Nephron progenitor cell (in vitro differentiated cells): ENCODE measurements at places on chromosomes 5 and 9.
A peak's percentile ranks its signal among the peaks of the same experiment; 100 is the strongest.

GRCh38 chr5:58143181-58143580, 316.7 kb downstream of the PLK2 start:
- no peak for DNase-seq

DNA sequence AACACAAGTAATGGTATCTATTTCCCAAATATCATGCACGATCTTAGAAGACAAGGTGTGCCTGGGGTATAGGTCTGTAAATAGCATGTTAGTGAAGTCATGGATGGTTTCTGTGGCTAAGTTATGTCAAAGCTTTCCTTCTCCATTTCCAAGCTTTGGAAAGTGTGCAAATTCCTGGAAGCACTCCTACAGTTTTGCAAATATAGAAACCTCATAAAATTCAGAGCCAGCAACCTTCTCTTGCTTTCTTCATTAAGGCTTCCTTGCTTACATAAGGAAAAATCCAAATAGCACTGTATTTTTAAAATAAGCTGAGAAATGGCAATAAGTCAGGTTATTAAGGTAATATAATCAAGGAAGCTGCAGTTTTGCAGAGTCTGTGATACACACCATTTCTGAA, 134.6 kb upstream of the DPYSL3 start:
- no peak for DNase-seq

DNA sequence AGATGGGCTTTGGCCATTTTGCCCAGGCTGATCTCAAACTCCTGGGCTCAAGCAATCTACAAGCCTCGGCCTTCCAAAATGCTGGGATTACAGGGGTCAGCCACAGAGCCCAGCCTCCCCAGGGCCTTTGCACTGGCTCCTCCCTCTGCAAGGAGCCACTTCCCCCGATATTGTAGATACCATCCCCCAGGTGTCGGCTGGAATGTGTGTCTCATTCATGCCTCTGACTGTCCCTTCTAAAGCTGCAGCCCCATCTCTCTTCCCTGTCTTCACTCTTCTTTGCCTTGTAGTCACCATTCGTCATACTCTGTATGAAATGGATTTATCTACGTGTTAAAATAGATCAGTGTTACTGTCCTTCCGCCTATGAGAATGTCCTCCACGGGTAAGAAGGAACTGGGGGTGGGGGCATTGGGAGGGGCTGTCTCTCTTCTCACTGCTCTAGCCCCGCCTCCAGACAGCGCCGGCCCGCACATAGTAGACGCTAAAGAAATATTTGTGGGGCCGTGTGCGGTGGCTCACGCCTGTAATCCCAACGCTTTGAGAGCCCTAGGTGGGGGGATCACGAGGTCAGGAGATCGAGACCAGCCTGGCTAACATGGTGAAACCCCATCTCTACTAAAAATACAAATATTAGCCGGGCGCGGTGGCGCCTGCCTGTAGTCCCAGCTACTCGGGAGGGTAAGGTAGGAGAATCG, 68.5 kb downstream of the LMX1B start:
- DNase-seq = no peak

GRCh38 chr9:85420750-85421149, 321.0 kb downstream of the AGTPBP1 start:
- peak; percentile 39 for DNase-seq

DNA sequence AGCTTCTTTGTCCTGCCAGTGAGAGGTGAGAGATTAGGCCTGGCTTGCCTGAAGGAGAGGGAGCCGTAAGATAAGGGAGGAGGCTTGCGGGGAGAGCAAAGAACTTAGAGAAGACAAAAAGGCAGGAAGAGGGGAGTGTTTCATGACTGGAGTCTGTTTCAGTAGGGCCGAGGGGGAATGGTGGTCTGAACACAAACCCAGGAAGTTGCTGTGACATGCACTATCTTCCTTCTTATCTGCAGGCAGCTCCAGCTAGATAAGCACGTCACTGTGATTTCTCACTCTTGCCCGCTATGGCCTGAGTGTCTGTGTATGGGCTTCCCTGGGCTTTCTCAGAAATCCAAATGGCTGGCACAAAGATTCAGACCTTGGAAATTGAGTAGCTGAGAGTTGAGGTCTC, 307.5 kb upstream of the CLINT1 start:
- no peak for DNase-seq

- no peak for DNase-seq
Measured at GRCh38 chr9:30935730-30936129, 1448.7 kb upstream of the ACO1 start.

- DNase-seq = no peak
Measured at GRCh38 chr5:26761446-26761845, 276.9 kb downstream of the CDH9 start.

DNA sequence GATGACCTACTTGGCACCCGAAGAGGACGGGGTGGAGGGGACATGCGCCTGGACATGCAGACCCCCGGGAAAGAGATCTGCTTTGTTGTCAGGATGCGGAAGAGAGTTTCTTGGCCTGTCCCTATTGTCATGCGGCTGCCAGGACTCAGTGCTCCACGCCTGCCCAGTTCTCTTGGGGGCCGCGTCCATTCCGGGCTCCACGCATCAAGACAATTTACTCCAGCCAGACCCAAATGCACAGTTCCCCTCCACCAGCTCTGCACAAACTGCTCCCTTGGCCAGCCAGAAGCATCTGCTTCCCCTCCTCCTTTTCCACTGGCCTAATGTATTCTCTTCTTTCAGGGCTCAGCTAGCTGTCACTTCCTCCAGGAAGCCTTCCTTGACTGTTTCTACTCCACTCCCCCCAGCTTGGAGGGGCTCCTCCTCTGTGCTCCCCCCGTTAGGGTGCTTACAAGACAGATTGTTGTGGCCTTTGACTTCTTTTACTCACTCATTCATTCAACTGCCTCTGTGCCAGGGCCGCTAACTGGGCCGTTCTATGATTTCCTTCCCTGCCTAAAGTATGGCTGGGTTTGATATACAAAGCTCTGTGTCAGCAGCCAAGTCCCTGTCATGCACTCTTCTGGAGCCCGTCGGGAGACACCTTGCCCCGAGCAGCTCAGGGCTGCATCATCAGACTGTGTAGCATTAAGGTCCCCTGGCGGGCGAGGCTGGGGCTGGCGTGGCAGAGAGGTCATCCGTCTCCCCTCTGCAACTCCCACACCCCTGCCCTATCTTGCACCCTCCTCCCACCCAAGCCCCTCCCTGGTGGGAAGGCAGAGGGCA, 6.6 kb downstream of the FIBCD1 start:
- peak; percentile 54 for DNase-seq

- DNase-seq = no peak
Measured at GRCh38 chr5:158987231-158987630, 112.5 kb downstream of the EBF1 start.

GRCh38 chr9:118129541-118129940, 425.3 kb downstream of the TLR4 start:
- DNase-seq = no peak

DNA sequence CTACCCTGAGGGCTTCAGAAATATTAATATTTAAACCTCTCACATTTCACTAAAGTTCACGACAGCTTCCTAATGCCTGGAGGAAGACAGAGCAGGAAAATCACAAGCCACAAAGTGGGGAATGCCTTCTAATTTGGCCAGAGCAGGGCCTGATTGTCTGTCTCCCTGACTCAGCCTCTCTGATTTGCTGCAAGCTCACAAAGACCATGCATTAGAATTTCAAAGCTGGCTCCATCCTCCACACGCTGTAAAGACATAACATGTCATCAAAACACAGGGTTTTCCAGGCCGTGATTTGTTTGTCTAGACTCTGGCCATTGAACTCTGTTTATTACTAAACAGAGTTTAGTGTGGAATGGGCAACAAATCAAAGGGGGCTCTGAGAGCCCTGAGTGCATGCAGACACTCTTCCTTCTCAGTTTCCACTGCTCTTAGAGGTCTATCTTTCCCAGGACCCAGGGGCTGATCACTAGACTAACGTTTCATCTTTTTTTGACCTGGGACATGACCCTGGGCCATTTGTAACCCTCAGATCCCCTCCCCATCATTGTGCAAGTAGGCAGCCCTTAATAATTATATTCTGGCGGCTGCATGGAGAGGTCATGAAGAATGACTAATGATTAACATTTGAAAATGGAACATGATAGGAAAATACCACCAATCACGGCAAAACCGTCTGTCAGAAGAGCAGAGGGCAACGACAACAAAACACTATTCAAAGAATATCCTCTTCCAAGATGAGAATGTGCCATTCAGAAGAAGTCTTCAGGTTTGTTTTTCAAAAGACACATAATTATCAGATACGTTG, 140.2 kb downstream of the ENC1 start:
- DNase-seq = peak; percentile 12

- no peak for DNase-seq
Measured at GRCh38 chr5:1130218-1130946, 18.5 kb upstream of the SLC12A7 start.

DNA sequence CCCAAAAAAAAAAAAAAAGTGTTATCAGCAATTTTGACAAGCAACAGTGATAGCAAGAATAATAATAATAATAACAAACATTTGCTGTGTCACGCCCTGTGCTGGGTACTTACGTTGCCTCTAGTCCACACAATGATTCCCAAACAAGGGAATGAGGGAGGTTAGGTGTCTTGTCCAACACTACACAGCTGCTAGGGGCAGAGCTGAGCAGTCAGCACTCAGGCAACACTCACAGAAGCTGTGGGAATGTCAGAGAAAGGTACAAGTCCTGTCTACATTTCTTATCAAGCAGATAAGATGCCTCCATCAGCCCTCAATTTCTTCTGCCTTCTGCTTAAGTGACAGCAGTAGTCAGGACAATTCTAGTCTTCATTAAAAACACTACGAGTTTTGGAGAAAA, 111.0 kb downstream of the DNAH5 start:
- DNase-seq = no peak

GRCh38 chr9:134210511-134210907, 46.1 kb upstream of the RNU6ATAC start:
- DNase-seq = no peak

- DNase-seq = no peak
Measured at GRCh38 chr5:147375151-147375550, 134.7 kb downstream of the DPYSL3 start.

DNA sequence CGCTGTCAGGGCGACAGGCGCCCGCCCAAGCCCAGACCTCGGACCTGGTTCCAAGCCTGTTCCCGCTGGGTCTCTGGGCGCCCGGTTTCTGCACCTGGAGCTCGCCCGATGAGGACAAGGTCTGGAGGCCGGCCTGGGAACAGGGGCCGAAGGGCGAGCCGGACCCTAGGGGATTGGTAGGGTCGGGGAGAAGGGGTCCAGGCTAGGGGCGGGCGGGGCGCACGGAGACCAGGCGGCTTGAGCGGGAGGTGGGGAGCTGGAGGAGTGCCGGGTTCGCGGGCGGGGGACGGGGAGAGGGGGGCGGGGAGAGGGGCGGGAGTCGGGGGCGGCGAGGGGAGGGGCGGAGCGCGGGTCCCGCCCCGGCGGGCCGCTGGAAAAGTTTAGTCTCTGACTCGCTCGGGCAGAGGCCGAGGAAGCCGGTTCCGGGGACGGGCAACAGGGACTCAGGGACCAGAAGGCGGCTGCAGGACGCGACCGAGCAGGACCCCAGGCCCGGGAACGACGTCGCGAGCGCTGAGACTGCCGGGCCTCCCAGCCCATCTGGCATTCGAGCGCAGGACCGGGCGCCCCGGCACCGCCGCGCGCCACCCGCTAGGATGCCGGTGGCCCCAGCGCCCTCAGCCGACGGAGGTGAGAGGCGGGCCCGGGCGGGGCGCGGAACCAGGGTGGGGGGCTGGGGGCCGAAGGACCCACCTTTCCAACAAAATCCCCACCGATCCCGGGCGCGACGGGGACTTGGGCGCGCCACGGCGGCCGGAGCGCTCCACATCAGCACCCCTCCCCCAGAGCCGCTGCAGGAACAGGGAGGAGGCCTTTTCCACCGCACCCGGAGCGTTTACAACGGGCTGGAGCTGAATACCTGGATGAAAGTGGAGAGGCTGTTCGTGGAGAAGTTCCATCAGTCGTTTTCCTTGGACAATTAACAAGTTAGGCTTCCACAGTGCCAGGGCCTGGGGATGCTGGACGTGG, at the start of gene S1PR3:
S1PR3 (plus strand) TSS at position 403 of the 969 bp plus-strand sequence. CDS start 9,733 bp downstream, outside the sequence.
- DNase-seq = peak; percentile 80
